ENCODE measurements at places on chromosomes 5 and 9.
A peak's percentile ranks its signal among the peaks of the same experiment; 100 is the strongest.

DNA sequence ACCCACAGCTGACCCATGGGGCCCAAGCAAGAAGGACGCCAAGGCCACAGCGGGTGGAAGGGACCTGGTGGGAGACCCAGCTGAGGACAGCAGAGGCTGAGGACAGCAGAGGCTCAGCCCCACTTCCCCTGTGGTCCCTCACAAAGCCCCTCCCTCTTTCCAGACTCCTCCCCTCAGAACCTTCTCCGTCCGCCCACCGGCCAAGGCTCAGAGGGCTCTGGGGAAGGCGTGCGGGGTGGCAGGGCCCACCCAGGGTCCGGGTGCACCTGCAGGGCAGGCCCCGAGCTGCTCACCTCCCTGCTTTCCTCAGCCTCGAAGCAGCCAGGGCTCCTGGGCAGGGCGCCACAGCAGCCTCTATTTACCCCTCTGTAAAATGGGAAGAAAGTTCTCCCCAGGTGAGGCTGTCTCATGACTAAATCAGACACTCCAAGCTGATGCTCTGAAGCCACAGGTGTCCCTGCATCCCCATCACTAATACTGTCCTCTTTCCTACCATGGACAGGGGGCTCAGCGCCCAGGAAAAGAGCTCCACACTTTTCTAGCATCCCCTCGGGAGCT is 137.9 kb upstream of the PPP1R26 start:
- DNase-seq = no peak

GRCh38 chr5:93206203-93206602 is 374.8 kb downstream of the NR2F1-AS1 start:
- DNase-seq = no peak

DNA sequence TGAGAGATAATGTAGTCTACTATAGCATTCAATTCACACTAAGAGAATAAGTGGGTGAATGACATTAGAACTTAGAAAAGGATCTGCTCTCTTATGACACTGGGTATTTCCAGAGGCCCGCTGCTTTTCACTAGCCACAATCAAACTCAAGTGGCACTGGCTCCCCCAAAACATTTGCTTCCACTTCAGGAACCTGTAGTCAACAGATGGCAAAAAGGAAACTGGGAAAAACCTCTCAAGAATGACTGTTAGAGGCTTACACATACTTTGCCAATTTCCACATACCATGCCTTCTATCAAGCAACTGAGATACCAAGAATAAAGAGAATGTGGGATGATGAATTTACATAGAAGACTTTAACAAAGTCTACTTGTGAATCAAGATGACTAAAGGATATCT is 11.2 kb downstream of the POC5 start:
- no peak for DNase-seq

- DNase-seq = no peak
Observed at GRCh38 chr9:97592126-97592525, 41.0 kb downstream of the TSTD2 start.

GRCh38 chr5:149942199-149942598 is 2.4 kb downstream of the PDE6A start:
- DNase-seq = no peak

GRCh38 chr9:91354881-91355280 is 6.8 kb downstream of the AUH start:
- no peak for DNase-seq

DNA sequence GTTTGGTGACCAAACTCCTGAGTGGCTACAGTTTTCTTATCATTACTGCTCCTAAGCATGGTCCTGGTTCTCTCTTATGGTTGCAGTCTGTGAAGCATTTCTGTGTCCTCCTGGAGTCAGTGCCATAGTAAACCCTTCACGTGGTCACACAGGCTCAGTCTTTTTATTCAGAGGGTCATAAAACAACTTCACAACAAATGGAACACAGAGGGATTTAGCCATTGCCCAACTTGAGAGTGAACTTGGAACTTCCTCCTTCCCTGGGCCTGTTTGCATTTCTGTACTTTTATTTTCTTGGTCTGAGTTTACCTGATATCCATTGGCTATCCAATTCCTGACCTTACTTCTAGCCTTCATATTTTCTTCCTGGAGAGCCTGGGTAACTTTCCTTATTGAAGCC is 144.9 kb downstream of the CCDC192 start:
- DNase-seq = no peak

DNA sequence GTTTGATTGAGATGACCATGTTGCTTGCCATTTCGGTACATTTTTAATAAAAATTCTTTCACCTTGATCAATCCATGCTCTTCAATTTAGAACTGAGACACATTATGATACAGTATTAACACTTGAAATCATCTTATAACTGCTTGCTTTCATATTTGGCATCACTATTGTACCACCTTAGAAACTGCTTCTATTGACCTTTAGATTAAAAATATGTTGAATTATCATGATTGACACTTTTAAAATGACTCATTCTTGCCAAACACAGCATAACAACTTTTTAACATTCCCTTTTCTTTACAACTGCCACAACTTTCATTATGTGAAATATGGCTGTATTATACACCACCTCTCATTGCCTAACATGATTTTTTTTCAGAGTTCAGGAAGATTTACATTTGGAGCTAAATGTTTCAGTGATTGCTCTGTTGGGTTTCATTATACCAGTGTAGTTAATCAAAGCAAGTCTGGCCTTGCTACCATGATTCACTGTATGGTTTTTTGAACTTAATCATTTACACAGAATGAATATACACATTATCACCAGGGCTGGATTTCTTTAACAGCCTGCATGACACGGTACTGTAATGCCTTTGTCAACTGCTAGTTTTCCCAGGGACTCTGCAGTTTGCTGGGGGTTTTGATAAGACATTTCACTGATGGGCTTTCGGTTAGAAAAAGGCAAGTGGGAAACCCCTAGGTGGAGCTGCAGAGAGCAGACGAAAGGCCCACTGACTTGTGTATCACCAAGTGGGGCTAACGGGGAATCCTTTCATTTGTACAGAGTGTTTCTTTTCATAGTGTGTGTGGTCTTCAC is 93.6 kb upstream of the TLE4 start:
- DNase-seq = peak; percentile 63

GRCh38 chr5:105687493-105687892 is 1983.2 kb downstream of the EFNA5 start:
- no peak for DNase-seq

DNA sequence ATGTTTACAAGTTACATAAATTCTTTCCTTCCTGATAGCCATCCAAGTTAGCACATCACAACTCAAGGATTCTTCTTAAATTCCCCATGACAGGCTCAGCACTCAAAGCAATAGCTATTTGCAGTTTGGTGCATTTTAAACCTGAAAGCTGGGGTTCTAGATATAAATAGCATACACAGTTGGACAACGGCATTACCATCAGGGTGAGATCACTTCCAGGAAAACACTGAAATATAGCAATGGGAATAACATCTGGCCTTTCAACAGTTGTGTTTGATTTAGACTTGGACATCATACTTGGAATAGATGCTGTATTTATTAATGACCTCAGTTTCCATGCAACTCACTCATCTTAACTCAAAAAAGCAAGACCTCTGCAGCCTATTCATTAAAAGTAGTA is 24.7 kb upstream of the LECT2 start:
- DNase-seq = no peak

DNA sequence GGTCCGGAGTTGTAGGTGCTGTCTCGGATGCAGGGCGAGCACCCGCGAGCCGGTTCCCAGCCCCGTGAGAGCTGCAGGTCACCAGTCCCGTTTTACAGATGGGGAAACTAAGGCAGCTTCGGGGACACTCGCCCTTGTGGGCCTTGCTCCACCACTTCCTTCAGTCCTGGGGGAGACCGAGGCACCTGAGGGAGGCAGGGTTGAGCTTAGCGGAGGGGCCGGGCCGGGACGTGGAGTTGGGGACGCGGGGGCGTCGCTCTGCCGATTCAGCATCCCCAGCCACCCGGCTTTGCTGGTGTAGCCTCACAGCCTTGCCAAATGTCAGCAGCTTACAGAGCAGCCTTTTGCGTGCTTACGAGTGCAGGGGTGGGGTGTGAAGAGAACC is 530 bp downstream of the BBLN start:
- peak; percentile 54 for DNase-seq

DNA sequence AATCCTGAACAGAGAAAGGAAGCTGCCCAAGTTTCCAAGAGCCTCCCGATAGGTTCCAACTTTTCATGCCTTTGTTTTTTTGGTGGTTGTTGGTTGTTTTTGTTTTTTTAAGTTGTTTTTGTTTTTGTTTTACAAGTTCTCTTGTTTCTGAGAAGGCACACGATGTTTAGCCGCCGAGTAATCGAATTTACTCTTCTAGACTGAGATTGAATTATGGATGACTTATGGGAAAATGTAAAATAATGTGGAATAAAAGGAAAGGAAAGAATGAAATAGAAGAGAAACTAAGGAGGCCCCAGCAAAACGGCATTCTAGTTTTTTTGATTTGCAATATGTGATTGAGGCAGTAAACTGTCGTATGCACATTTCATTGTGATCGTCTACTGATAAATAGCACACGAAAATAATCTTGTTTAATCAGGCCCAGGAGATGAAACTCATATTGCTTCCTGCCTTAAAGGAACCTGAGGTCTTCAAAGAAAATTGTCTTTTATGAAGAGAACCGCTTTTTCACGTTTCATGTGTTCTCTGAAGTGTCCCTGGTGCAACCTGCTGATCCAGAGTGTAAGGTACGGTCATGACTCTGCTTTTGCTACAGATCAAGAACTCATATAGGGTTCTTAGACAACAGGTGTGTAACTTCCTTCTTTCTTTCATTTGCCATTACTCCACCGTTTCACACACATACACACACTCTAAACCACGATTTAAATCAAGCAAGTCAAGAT is 1.3 kb upstream of the GNAQ start:
- DNase-seq = no peak

- DNase-seq = no peak
Observed at GRCh38 chr9:93226819-93227218, 42.9 kb downstream of the WNK2 start.

GRCh38 chr9:112334432-112334841 is 1.0 kb upstream of the PTBP3 start:
- no peak for DNase-seq

DNA sequence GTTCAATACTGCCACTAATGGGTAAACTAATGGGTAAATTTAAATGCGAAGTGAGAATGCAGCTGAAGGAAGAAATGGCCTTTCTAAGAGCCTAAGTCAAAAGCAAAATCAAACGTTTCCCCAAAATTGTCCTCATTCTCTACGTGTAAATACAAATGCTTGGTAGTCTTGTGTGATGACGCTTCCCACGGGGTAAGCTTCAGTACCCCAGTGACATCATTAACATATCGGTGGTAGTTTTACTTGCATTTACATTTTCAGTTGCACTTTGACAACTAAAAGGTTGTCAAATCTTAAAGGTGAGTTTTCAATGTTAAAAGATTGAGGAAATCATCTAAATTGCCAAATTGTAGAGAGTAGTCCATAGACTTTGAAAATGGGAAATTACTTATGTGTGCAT is 550.7 kb upstream of the CCNG1 start:
- no peak for DNase-seq

DNA sequence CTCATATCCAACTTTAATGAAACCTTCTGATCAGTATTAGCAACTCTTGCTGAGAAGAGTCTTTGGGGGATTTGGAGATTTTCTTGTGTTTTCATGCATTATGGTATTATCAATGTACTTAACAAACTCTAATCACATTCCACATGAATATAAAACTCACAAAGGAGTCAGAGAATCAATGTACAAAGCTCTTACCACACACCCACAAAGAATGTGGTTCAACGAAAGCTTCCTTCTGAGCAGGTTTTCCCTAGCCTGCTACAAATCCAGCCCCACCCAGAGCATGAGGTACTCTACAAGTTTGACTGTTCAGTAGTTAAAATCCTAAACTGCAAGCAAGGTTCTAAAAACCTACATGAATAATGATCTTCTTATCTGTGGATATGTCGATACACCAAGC is 210.1 kb downstream of the TARS1 start:
- no peak for DNase-seq

- no peak for DNase-seq
Observed at GRCh38 chr5:123598028-123598689, 86.2 kb downstream of the CSNK1G3 start.

Measured in head of caudate nucleus (tissue), 42 donors.